Caki2 (cell line): ENCODE measurements at places on chromosomes 5 and 9.

- DNase-seq, result peak; percentile 22
These were observed 328 bp downstream of the CAMSAP1 start for GRCh38 chr9:135907006-135907430.

- no peak for DNase-seq
These were observed 390.6 kb upstream of the CCNH start for GRCh38 chr5:87803352-87803751.

GRCh38 chr5:143495821-143496275 lies 92.4 kb upstream of the NR3C1 start:
- DNase-seq, result peak; percentile 24

DNA sequence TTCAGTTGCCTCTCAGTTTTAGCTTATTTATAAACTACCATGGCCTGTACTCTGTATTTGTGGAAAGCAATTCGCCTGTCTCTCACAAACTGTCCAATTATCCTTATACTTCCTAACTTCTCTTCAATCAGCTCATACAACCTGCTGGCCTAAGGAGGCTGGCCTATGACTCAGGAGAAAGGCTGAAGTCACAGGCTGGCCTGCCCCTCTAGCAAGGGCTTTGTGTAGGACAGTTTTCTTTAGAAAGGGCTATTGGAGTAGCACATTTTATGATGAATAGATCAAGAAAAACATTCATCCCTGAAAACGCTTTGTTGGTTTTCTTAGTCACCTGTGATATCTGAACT lies 988.7 kb upstream of the ARRDC3 start:
- DNase-seq, result peak; percentile 89

DNA sequence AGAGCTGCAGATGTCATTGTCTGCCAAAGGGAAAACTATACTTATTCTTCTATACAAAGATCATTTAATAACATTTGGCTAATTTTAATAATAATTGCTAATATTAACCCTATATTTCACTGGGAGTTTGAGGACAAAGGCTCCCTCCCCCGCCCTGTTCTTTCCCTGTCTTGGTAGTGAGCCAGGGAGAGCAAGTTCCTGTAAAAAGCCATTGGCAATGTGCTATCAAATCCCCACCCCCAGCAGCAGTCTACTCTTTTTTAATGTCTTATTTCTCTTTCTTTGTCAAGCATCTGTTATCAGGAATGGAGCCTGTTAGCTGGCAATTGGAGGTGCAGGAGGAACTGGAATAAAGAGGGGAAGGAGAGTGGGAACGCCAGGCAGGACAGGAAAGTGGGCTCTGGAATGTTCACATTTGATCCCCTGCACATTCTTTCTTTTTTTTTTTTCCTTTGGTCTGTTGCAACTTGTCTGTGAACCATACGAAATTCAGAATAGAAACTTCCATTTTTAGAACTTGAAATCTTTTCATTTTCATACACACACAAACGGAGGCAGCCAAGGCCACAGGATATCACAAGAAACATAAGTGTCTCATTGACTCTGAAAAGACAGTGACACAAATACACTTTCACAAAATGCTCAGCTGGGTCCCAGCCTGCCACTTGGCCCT lies 664.8 kb upstream of the ZNF608 start:
- no peak for DNase-seq

- DNase-seq, result no peak
These were observed 409.8 kb downstream of the BNC2 start for GRCh38 chr9:16460696-16461095.

GRCh38 chr5:112902561-112902960 lies 19.5 kb downstream of the REEP5 start:
- DNase-seq, result no peak
